Motor neuron (in vitro differentiated cells): ENCODE measurements at places on chromosomes 4 and X. TPM values are rescaled to one million over a fixed set of nuclear protein-coding genes. Genes with fewer than 3 reads are reported as not detected.

MAGEE2 gene
- 1.2 TPM in 2 replicates for total RNA-seq

LIMCH1 gene
- total RNA-seq = 164 and 452 TPM in 2 replicates

SFRP2 gene
- 14.0 and 14.7 TPM in 2 replicates for total RNA-seq

EMCN gene
- total RNA-seq = 3.1 TPM in 2 replicates

KLB gene
- total RNA-seq = 0.92 and 1.0 TPM in 2 replicates

RGN gene
- total RNA-seq = 0.47 and 1.2 TPM in 2 replicates

CWH43 gene
- not detected in 2 replicates for total RNA-seq

GRID2 gene
- 11.6 and 13.8 TPM in 2 replicates for total RNA-seq

ZNF718 gene
- total RNA-seq = 11.3 and 12.5 TPM in 2 replicates

SHOX gene
- total RNA-seq = 0.05 and 0.13 TPM in 2 replicates

CACNA1F gene
- 0.28 TPM in 1 of 2 replicates, not detected in the other for total RNA-seq

SYNPO2 gene
- 16.9 and 19.3 TPM in 2 replicates for total RNA-seq

MSANTD1 gene
- 1.6 and 2.0 TPM in 2 replicates for total RNA-seq

PHEX gene
- 1.4 and 1.6 TPM in 2 replicates for total RNA-seq

RASGEF1B gene
- 39.6 and 44.0 TPM in 2 replicates for total RNA-seq

SGMS2 gene
- total RNA-seq = 8.9 and 13.4 TPM in 2 replicates

CAPN6 gene
- total RNA-seq = 0.05 and 0.22 TPM in 2 replicates

TCEAL6 gene
- total RNA-seq = 0.43 and 0.68 TPM in 2 replicates

PPARGC1A gene
- 13.1 and 15.7 TPM in 2 replicates for total RNA-seq

HADH gene
- total RNA-seq = 15.1 and 26.6 TPM in 2 replicates

SH3BP2 gene
- total RNA-seq = 20.2 and 26.5 TPM in 2 replicates

MAGEA11 gene
- total RNA-seq = 0.13 and 0.14 TPM in 2 replicates

IL3RA gene
- total RNA-seq = 0.52 and 0.55 TPM in 2 replicates
